ENCODE measurements at places on chromosomes 2 and 18. TPM values are rescaled to one million over a fixed set of nuclear protein-coding genes. Genes with fewer than 3 reads are reported as not detected.

The LOXL3 gene
- total RNA-seq = 9.2 TPM

The REG3G gene
- not detected for total RNA-seq

The CDCA7 gene
- total RNA-seq = 1.5 TPM

The SLC9A4 gene
- not detected for total RNA-seq

The TMEM131 gene
- total RNA-seq = 46.4 TPM

The SAG gene
- total RNA-seq = not detected

The KCNJ3 gene
- 1.8 TPM for total RNA-seq

The HK2 gene
- 1.9 TPM for total RNA-seq

The THOC1 gene
- 39.2 TPM for total RNA-seq

The RAD51AP2 gene
- total RNA-seq = not detected

The RTKN gene
- total RNA-seq = 17.3 TPM

- no peak for ATAC-seq
These were observed 144.0 kb downstream of the CLIP4 start for GRCh38 chr2:29259221-29259620.

DNA sequence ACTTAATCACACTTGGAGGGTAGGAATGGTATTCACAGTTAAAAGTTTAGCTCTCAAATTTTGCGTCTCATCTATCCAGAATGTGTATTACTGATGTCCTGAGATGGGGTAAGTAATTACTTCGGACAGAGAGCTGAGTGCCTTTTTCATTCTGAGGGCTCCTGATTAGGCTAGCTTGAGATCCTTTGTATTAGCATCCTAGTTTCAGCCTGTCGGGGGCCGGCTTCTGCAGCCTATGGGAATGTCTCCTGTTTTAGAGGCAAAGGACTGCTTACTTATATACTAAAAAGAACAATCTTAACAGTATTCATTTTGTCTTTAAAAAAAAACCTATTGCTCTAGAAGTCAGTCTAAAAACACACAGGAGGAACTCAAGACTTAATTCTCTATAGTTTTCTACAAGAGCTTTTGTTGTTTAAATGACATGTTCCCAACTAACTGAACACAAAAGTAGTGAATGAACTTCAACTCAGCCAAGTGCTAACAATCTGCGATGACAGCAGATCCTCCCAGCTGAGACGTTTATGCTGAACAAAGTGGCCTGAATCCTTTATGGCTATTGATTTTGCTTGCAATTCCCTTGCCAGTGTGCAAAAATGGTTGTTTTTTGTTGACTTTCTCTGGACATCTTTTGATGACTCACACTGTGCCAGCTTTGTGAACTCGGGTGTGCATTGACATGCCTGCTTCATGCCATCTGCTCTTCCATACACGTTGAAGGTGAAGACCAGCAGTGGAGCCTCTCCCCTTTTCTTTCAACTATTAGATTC is 118.7 kb downstream of the LYPD6B start:
- no peak for ATAC-seq

GRCh38 chr2:105977212-105977611 is 216.9 kb downstream of the UXS1 start:
- ATAC-seq = no peak

DNA sequence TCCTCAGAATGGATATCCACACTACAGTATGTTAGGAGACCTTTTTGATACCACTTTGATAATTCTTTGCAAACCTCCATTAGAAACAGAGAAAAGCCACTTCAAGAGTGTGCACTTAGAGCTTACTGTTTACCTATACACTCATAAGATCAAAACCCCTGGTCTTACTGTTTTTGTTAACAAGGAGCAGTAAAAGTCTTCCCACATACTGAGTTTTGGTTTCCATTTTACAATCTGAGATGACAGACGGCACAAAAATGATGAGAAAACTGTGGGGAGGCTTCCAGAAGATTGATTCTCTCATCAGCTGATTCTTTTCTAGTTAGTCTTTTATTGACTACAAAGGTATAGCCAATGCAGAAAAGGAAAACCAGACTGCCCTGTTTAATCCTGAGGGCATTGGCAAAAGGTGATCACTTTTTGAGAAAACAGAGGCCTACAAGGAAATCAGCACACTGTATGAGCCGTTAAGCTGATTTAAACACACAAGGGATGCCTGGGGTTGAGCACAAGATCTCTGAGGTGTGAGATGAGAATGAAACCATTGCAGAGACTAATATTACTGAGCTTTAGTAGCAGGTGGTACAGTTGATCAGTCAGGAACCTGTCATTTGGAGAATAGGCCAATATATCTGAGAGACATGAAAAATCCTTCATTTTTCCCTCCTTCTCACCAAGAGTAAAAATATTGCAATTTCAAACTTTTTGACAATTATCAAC is 368.6 kb downstream of the GRB14 start:
- ATAC-seq = no peak

- peak; percentile 41 for ATAC-seq
These were observed 9.3 kb upstream of the LRRC30 start for GRCh38 chr18:7221424-7222155.

DNA sequence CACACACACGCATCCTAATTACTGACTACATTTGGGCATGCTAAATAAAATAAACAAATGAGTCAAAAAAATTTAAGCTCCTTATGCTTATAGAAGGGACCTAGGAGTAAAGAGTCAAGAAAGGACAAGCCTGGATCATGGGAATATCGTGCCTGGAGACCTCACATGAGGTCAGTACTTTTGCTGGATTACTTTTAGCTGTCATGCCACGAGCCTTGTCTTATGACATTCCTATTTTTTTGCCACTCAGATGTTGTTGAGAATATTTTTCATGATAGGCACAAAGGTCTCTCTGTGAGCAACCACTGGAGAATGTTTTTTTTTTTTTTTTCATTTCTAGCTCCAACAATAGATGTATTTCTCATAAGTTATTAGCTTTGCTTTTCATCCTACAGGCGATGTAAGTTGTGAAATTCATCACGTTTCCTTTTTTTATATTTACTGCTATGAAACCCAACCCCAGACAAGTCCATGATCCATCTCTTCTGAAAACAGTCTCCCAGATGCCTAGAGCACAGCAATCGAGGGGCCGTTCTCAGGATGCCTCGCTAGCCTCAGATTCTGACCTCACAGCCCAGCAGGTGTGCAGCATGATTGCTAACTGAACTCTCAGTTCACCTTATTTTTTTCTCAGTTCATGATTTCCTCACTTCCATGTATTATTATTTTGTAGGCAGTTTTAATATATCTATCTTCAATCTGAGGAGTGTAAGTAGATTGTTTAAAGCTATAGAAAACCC is 464.5 kb downstream of the IRS1 start:
- ATAC-seq = no peak

- peak; percentile 52 for ATAC-seq
These were observed 196.5 kb downstream of the TFCP2L1 start for GRCh38 chr2:121088251-121089165.

- no peak for ATAC-seq
These were observed 103.4 kb downstream of the MEIS1 start for GRCh38 chr2:66538291-66538690.

GRCh38 chr2:22885245-22885644 is 499.7 kb upstream of the KLHL29 start:
- no peak for ATAC-seq

- no peak for ATAC-seq
These were observed 182.5 kb downstream of the ACKR3 start for GRCh38 chr2:236752096-236752495.

- ATAC-seq = no peak
These were observed 148.3 kb upstream of the SRD5A2 start for GRCh38 chr2:31729065-31729439.

DNA sequence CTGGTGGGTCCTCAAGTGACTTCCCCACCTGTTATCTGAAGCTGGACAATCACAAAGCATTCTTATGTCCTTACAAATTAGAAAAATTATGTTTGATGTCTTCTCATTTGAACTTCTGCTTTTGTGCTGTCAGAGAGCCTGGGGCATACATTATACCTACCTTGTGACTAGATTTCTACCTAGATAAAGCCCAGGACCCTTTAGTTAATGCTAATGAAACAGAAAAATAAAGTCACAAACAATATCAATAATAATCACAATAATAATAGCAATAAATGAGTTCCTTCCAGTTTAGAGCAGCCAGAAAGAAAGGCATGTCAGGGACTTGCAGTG is 456.4 kb downstream of the SETBP1 start:
- no peak for ATAC-seq

DNA sequence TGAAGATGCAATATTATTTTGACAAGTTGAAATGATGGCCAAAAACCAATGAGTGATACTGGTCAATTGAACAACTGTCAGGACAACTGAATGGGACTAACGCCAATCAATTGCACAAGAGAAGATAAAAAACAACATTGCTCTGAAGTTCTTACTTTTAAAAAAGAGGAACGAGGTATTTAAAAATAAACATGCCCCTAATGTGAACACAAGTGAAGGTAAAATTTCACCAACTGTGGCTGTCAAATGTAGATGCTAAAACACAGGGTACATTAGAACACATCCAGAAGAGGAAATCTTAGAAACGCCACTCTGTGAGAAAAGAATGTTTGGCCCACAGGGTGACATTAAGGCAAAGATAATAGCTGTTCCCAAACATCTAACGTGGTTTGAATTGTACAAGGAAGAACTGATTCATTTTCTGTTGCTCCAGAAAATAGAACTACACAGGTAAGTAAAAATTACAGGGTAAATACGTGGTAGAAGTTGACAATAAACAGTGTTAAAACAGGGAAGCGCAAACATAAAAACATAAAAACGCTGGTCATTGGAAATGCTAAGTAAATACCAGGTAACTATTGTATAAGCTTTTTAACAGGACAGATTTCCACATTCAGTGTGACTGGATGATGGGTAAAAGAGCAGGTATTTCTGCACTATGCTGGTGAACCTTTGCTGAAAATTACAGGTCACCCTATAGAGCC is 20.3 kb downstream of the LONRF2 start:
- ATAC-seq = no peak

GRCh38 chr18:7535436-7536205 is 31.5 kb upstream of the PTPRM start:
- ATAC-seq = no peak

DNA sequence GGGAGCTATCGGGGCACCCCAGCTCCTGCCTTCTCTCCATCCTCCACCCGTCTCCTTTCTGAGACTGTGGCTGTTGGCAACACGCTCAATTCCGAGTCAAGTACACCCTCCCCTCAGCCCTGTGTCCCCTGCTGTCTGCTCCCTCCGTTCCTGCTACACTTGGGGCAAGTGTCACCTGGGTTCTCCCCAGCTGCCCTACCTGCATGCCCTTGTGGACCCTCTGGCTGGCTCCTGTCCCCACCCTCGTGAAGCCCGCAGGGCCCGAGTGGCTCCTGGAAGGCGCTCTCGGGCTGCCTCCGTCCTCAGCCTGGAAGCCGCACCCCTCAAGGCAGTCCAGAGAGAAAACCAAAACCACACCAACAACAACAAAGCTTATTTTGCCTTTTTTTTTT is 33.9 kb downstream of the PDIA6 start:
- no peak for ATAC-seq

DNA sequence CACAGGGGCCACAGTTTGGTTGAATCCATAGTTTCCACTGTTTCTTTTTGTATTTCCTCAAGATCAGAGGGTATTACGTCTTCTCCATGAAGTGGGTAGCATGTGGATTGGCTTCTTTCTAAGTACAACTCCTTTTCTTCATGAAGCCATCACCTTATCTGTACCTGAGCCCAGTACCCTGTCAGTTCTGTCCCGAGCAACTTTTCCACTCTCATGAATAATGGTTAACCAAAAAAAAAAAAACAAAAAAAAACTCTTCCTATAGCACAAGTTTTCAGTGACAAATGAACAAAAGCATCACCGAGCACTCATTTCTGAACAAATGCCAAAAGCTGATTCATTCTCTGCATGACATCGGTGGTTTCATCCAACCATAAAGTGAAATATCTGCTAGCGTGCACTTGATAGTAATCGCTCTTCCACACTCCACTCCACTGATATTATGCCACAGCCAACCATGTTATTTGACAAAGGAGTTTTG is 53.0 kb upstream of the CCDC150 start:
- ATAC-seq = no peak

- ATAC-seq = no peak
These were observed 231.4 kb downstream of the SEPTIN10 start for GRCh38 chr2:109382226-109382895.

GRCh38 chr2:56100791-56101312 is 82.9 kb upstream of the CCDC85A start:
- ATAC-seq = no peak

- no peak for ATAC-seq
These were observed 6.5 kb upstream of the IL1R2 start for GRCh38 chr2:101985101-101985792.

GRCh38 chr2:11590193-11590592 is 56.3 kb downstream of the GREB1 start:
- ATAC-seq = no peak

Data from gastroesophageal sphincter (tissue), 4 donors.